ENCODE measurements at places on chromosomes 3 and 15.
A peak's percentile ranks its signal among the peaks of the same experiment; 100 is the strongest.

- H3K27ac ChIP-seq, result no peak overlapping the region
- H3K4me1 ChIP-seq, result no peaks in the 10 kb centered on the region
- H3K4me3 ChIP-seq, result no peak overlapping the region
- peaks cover 54% of the 10 kb centered on the region for H3K36me3 ChIP-seq
- no peaks in the 10 kb centered on the region for H3K27me3 ChIP-seq
Observed at GRCh38 chr15:77475001-77475400, 54.3 kb downstream of the HMG20A start.

- no peak overlapping the region for H3K4me3 ChIP-seq
- H3K4me1 ChIP-seq, result no peaks in the 10 kb centered on the region
- no peak for DNase-seq
- H3K27me3 ChIP-seq, result no peaks in the 10 kb centered on the region
Observed at GRCh38 chr3:16455001-16455400, 58.5 kb downstream of the RFTN1 start.

GRCh38 chr3:178494386-178494785 lies 41.9 kb upstream of the KCNMB2 start:
- H3K27me3 ChIP-seq, result no peaks in the 10 kb centered on the region
- H3K4me3 ChIP-seq, result no peak overlapping the region
- H3K36me3 ChIP-seq, result no peaks in the 10 kb centered on the region
- DNase-seq, result no peak
- H3K27ac ChIP-seq, result no peak overlapping the region

DNA sequence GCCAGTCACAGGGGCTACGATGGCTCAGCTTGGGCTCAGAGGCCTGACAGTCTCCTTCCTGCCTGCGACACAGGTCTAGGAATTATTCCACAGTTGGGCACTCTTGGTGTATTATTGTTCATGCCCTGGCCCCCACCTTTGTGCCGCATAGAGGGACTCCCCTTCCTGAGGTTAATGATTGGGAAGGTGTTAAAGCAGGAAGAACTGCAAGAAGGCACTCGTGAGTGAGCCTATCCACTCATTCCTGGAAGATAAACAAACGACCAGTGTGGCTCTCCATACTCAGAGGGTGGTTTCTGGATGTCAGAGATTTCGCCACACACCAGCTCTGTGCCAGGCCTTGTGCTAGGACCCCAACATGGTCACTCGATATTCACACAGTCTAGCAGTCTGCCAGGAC lies 12.3 kb downstream of the LIPC start:
- DNase-seq, result no peak
- H3K4me3 ChIP-seq, result no peak overlapping the region
- no peaks in the 10 kb centered on the region for H3K27me3 ChIP-seq
- H3K36me3 ChIP-seq, result no peaks in the 10 kb centered on the region

DNA sequence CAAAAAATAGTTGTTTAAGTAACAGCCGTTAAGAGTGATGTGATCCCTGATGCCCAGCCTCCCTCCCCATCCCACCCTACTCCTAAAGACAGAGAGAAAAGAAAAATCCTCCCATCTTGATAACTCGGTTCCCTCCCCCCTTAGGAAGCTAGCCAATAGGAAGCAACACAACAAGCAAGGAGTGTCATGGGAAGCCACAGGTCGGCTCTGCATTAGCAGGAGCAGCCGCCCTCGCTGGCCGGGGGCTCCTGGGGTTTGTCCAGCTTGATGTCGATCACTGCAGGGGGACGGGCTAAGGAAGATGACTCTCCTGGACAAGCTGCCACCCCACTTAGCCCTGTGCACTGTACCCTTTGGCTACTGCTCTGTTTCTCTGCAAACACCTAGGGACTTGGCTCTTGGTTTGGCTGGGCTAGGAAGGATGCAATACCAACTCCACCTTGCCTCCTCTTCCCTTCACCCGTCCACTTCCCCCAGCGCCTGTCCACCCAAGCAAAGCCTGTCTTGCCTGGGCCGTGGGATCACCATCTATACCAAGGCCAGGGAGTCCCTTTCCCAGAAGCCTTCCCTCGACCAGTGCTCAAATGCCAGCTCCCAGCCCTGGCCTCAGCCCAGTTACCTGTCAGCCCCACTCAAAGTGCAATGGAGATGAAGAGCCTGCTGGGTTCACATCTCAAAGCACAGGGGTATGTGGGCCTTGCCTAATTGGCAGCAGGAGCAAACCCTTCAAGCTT lies 23.1 kb downstream of the SRPRB start:
- H3K4me3 ChIP-seq, result no peak overlapping the region
- no peak for DNase-seq
- no peaks in the 10 kb centered on the region for H3K4me1 ChIP-seq

- H3K36me3 ChIP-seq, result no peaks in the 10 kb centered on the region
- no peaks in the 10 kb centered on the region for H3K27me3 ChIP-seq
- DNase-seq, result no peak
- H3K4me1 ChIP-seq, result peaks cover 9% of the 10 kb centered on the region
- H3K4me3 ChIP-seq, result no peak overlapping the region
Observed at GRCh38 chr3:150365132-150365604, 42.9 kb upstream of the TSC22D2 start.

GRCh38 chr3:31251083-31251482 lies 281.6 kb upstream of the STT3B start:
- H3K27me3 ChIP-seq, result no peaks in the 10 kb centered on the region
- H3K4me1 ChIP-seq, result no peaks in the 10 kb centered on the region
- H3K4me3 ChIP-seq, result no peak overlapping the region
- H3K36me3 ChIP-seq, result no peaks in the 10 kb centered on the region
- no peak for DNase-seq
- no peak overlapping the region for H3K27ac ChIP-seq

GRCh38 chr15:60685346-60685937 lies 206.5 kb upstream of the ICE2 start:
- H3K4me3 ChIP-seq, result no peak overlapping the region
- DNase-seq, result no peak
- H3K27me3 ChIP-seq, result no peaks in the 10 kb centered on the region
- no peaks in the 10 kb centered on the region for H3K36me3 ChIP-seq

GRCh38 chr3:52052831-52053306 lies 3.5 kb downstream of the DUSP7 start:
- peak overlapping the region; percentile 87 for H3K27ac ChIP-seq
- H3K4me3 ChIP-seq, result peak overlapping the region; percentile 79
- H3K4me1 ChIP-seq, result peaks cover 80% of the 10 kb centered on the region
- no peaks in the 10 kb centered on the region for H3K27me3 ChIP-seq

- no peak overlapping the region for H3K27ac ChIP-seq
- H3K4me1 ChIP-seq, result peaks cover 28% of the 10 kb centered on the region
- H3K27me3 ChIP-seq, result no peaks in the 10 kb centered on the region
- DNase-seq, result no peak
Observed at GRCh38 chr3:69823743-69824142, 84.5 kb downstream of the MITF start.

- no peak overlapping the region for H3K4me3 ChIP-seq
- no peaks in the 10 kb centered on the region for H3K36me3 ChIP-seq
- no peak for DNase-seq
- H3K27ac ChIP-seq, result no peak overlapping the region
- peaks cover 14% of the 10 kb centered on the region for H3K27me3 ChIP-seq
Observed at GRCh38 chr3:36769926-36770325, 5.6 kb upstream of the DCLK3 start.

DNA sequence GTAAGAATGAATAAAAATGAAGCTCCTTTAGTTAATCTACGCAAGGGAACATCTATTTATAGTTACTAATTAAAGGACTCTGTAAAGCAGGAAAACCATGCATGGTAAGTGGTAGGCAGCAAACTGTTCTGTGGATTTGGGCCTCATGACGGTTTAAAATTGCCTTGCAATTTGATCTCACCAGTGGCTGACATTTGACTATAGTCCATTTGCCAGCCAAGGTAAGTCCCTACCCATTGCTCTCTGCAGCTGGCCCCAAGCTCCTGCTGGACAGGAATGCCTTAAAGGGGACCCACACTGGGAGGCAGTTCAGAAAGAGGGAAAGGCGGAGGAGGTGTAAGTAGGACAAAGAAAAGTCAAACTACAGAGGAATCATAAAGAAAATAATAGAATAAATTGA lies 203.3 kb downstream of the PLCL2 start:
- H3K27me3 ChIP-seq, result no peaks in the 10 kb centered on the region
- no peaks in the 10 kb centered on the region for H3K36me3 ChIP-seq
- no peak overlapping the region for H3K27ac ChIP-seq
- H3K4me1 ChIP-seq, result peaks cover 5% of the 10 kb centered on the region
- no peak overlapping the region for H3K4me3 ChIP-seq

- H3K4me1 ChIP-seq, result peaks cover 25% of the 10 kb centered on the region
- no peaks in the 10 kb centered on the region for H3K36me3 ChIP-seq
Observed at GRCh38 chr3:48018841-48019240, 2.6 kb upstream of the MAP4 start.

Data from suprapubic skin (tissue), 4 donors.